ENCODE measurements at places on chromosomes 7 and 10. TPM values are rescaled to one million over a fixed set of nuclear protein-coding genes. Genes with fewer than 3 reads are reported as not detected.

Gene ZNF783
- total RNA-seq: 3.5 TPM

Gene DLG5
- 10.2 TPM for total RNA-seq

Gene PNLIP
- total RNA-seq: not detected

DNA sequence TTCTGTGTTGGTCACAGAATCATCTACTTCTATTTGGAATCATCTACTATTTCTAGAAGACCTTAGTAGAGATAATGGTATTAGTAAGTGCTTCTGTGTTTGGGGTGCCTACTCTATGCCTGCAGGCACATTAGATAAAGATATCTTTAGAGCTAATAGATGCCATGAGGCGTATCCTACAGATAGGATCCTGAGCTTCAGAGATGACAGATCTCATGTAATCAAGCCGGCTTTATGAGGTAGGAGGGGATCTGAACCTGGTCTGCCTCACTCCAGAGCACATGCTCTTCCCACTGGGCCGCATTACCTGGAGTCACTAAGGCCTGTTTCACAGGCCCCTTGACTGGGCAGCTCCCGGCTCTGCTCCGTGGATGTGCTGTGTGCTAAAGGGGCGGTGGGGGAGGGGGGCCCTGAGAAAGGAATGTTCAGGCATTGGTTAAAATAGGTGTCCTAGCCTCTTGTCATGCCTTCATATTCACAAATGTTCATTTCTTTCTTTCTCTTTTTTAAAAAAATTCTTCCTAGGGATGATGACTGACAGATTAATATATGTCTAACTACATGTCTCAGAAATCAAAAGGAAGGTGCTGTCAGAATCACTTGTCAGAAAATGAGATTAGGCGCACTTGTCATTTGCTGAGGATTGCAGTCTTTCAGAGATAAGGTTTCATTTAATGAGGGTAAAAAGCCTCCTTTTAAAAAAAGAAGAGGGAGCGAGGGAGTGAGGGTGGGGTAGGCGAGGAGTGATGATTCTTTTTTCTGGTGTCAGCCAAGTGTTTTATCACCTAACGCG lies 458.0 kb upstream of the GALNT17 start:
- no peak for DNase-seq

GRCh38 chr10:111410740-111411139 lies 333.9 kb downstream of the ADRA2A start:
- no peak for DNase-seq

- DNase-seq: no peak
Measured at GRCh38 chr7:50149369-50149768, 56.3 kb upstream of the ZPBP start.

GRCh38 chr10:15472431-15473395 lies 101.6 kb upstream of the FAM171A1 start:
- DNase-seq: no peak

- peak; percentile 72 for DNase-seq
Measured at GRCh38 chr7:12771378-12771877, 84.0 kb downstream of the ARL4A start.

DNA sequence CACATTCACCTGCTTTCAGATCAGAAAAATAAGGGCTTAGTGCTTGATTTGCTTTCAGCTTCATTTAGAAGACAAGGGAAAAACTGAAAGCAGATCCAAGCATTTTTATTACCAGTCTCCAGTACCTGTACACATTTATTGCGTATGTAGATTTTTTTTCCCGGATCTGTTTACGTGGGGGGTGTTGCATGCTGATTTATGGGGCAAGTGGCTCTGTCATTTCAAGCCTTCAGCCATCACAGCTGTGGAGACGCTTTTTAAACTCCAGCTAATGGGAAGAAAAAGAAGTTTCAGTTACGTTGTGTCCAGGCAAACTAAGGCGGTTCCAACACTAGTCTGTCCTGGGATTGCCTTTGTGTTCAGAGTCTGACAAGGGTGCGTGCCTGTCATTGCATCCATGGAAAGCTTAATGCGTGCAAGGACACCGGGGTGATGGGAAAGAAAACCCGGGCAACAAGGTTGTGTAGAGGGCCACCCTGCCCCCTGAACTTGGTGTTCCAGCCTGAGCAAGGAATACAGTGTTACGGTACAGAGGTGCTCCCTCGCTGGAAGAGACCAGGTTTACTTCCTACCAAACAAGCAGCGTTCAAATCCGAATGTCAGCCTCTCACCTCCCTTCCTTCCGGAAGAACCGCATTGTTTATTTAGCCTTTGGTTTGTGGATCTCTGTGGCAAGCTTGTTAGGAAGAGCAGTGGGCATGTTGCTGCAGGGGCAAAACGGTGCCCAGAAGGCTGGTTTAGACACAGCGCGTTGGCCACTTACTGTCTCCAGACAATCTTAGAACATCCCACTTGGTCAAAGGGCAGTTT lies 128.2 kb downstream of the FGFR2 start:
- no peak for DNase-seq

- DNase-seq: no peak
Measured at GRCh38 chr10:18753312-18753895, 94.2 kb downstream of the ARL5B start.

DNA sequence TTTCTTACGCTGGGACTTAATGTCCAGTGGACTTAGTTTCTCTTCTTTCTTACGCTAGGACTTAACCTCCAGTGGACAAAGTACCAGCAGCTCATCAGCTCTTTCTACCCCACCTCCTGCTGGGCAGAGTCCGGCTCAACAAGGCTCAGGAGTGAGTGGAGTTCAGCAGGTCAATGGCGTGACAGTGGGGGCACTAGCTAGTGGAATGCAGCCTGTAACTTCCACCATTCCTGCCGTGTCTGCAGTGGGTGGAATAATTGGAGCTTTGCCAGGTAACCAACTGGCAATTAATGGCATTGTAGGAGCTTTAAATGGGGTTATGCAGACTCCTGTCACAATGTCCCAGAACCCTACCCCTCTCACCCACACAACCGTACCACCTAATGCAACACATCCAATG lies 199.7 kb downstream of the MLLT10 start:
- no peak for DNase-seq

DNA sequence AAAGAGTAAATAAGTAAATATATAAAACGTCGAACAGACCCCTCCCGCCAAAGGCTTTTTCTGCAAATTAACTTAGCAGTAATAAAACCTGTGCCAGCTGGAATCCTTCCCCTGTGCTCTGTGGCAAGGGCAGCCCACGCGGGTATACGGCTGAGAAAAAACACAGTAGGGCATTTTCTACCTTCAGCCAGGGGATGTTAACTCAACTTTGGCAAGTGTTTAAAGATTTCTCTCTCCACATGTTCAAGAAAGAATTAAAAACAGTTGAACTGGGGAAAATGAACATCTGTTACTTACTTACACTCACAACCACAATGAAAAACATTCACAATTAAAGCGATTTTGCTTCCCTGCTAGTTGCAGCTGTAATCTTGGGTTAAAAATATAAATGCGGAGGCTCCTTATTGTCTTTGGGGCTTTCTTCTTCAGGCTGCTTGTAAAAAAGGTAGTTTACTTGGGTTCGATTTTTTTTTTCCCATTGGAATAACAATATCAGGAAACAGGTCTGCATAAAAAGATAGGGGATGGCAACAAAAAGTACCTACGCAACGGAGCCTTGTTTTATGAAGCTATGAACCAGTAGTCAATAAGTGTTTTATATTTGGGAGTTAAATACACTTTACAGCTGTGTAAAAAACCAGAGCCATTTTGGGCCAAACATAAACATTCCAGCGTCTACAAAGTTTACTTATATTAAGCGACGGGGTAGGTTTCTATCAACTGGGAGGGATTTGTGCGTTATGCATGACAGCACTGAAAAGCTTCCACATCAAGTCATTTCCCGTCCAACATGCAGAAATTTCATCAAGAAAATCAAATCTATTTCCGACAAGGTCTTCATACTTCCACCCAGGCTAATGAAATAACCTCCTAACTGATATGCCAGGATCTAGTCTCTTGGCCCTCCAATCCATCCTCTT lies 132.7 kb downstream of the TAX1BP1 start:
- peak; percentile 36 for DNase-seq

GRCh38 chr10:101629837-101630632 lies 41.9 kb downstream of the DPCD start:
- DNase-seq: no peak

DNA sequence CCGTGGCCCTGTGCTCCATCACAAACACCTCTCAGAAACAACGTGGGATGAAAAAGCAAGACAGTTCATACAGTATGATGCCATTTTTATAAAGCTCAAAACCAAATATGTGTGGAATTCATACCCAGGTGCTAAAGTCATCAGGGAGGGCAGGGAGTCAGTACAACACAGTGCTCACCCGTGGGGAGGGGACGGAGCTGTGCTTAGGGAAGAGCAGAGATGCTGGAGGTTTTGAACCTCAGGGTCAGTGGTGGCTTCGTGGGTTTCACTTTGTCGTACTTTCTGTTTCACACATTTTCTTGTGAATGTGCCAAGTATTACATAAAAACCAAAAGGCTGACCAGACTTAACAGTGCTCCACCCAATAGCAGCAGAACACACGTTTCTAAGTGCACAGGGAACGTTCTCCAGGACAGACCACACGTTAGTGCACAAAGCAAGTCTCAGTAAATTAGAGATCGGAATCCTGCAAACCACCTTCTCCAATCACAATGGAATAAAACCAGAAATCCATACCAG lies 21.2 kb downstream of the ZMIZ2 start:
- DNase-seq: no peak
